AG10803 (cell line): ENCODE measurements at places on chromosomes 1 and 21.

GRCh38 chr21:27213303-27213702 is 246.4 kb upstream of the ADAMTS5 start:
- no peak for DNase-seq

DNA sequence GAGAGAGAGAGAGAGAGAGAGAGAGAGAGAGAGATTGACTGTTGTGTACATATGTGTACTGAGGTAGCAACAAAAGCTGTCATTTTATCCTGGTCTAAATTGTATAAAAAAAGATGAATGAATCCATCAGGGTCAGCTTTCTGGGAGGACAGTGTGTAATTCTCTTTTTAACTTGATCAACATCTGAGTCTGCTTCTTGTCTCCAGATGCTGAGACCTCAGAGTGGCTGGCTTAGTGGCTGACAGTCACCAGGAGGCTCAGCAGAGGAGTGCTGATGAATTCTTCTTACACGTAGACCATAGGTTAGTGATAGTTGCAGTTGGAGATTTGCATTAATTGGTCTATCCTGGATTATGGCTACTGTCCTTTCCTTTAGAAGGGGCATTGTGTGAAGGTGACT is 28.5 kb upstream of the PLXNA2 start:
- DNase-seq, result no peak

GRCh38 chr1:20413776-20414140 is 72.3 kb downstream of the CAMK2N1 start:
- no peak for DNase-seq

DNA sequence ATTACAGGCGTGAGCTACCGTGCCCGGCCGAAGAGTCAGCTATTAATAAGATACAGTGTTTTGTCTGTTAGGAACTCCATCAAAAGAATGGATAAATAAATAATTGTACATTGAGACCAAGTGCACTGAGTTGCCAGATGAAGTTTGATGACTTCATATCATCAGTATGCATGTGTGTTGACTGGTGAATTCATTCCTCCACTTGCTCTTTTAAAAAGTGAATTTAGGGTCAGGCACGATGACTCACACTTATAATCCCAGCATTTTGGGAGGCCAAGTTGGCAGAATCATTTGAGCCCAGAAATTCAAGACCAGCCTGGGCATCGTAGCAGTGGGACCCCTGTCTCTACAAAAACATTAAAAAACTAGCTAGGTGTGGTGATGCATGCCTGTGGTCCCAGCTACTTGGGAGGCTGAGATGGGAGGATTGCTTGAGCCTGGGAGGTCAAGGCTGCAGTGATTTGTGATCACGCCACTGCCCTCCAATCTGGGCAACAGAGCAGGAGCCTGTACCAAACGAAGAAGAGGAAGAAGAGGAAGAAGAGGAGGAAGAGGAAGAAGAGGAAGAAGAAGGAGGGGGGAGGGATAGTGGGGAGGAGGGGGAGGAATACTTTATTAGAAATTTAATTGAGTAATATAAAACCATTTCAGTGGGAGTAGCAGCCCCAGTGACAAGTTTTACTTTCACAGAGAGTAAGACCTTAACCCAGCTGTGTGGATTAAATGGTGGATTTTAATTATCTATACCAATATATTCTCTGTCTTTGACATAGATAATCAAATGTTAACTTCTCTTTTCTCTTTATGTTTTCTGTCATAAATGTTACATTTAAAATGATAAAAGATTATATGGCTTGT is 74.9 kb downstream of the CCDC18 start:
- DNase-seq, result peak; percentile 72

DNA sequence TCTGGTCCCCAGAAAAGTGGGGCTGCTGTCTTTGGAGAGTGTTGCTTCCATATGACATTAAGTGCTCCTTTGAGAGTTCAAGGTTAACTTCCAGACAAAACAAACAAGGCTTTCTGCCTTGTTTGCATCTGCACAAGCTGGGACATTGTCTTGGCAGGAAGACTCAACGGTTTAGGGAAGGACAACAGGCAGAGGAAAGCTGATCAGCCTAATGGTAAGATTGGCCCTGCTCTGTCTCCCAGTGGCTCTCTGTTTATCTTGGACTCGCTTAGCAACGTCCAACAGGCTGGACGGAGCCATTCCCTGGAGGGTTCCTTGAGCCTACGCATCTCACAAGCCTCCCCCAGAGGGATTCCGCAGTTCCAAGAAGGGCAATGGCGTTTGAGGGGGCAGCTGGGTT is 62.2 kb upstream of the SLC44A3 start:
- DNase-seq, result no peak
